ENCODE measurements at places on chromosomes 7 and 10. TPM values are rescaled to one million over a fixed set of nuclear protein-coding genes. Genes with fewer than 3 reads are reported as not detected.
A peak's percentile ranks its signal among the peaks of the same experiment; 100 is the strongest.

GRCh38 chr7:17396692-17397091, 98.2 kb downstream of the AHR start:
- no peak for DNase-seq

GRCh38 chr10:99524050-99524666, 8.6 kb upstream of the NKX2-3 start:
- DNase-seq: no peak

- DNase-seq: no peak
Observed at GRCh38 chr7:158903897-158904541, 47.7 kb downstream of the DYNC2I1 start.

DNA sequence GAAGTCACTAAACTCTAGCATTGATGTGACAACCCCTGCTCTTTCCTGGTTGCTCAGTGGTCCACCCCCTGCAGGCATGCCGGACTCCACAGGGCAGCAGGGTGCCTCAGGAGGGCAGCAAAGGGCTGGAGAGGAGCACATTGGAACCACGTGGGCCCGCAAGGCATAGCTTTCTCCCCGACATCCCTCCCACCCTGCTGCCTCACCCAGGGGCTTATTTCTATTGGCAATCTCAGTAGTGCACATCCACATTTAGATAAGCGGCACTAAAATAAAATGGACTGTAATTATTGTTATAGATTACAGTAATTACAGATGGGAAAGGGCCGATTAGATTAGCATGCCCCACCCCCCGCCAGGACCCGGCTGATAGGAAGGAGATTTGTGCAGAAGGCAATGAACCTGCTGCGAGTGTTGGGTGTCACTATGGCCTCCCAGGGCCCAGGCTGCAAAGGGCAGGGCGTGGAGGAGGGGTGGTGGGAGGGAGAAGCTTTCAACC, 580.1 kb downstream of the GRID1 start:
- peak; percentile 4 for DNase-seq

GRCh38 chr7:50962962-50963374, 180.3 kb upstream of the GRB10 start:
- DNase-seq: peak; percentile 94

DNA sequence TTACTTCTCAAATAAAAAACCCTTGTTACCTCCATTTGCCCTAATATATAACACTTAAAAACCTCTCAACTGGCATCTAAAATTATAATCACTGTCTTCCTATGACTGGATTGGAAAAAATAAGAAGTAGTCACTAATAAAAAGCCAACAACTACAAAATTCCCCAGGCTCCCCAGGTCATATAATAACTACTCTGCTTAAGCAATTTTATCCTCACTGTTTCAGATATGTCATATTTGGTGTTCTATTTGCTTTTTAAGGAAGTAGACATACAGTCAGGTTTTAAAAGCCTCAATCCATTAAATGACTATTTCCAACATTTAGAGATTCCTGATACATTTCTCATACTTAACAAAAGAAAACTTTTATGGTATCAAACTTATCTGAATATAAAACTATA, 2.4 kb downstream of the H2AZ2 start:
- DNase-seq: no peak

DNA sequence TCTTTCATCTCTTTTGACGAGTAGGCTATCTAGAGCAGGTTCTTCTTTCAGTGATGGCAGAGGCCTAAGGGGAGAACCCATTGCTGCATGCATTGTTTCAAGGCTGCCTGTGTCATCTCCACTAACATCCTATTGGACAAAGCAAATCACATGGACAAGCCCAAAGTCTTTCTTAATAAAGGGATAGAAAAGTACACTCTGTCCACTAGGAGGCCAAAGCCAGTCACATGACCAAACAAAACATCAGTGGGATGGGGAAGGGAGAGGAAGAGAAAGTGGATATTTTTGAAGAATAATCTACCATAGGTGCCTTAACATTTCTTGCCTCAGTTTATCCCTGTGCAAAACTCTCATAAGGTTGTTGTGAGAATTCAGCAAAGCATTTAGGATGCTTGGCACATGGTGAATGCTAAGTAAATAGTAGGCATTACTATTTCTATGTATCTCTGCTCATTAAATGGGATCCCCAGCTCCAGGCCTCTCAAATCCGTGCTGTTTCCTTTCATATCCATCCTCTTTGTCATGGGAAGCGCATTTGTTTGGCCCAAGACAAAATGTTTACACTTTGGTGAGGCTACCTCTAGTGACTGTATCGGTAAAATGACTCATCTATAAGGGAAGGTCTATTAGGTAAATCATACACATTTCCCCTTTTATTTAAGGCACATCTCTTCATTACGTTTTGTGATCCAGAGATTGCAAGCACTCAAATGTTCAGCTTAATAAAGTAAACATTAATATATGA, 16.7 kb upstream of the CADPS2 start:
- no peak for DNase-seq

DNA sequence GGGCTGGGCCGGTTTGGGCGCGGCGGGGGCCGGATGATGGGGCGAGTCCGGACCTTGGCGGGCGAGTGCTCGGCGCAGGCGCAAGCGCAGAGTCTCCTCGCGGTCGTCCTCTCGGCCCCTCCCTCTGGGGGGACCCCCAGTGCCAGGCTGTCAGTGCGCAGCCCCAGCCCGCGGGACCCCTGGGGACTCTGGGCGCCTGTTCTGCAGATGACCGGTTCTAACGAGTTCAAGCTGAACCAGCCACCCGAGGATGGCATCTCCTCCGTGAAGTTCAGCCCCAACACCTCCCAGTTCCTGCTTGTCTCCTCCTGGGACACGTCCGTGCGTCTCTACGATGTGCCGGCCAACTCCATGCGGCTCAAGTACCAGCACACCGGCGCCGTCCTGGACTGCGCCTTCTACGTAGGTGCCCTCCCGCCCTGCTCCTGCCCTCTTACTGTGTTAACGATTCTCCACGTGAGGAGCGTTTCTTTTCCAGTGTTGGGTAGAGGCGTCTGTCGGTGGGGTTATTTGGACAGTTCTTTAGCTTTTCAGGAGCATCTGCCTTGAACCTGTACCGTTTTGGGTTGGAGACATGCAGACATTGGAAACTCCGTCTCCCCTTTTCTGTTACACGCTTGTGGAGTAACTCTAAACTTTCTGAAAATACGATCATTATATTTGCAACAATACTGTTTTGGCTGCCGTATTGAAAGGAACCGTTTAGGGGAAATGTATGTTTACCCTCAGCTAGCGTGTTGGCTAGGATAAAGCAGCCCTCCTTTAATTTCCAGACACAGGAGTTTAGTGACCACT, 706 bp downstream of the BUB3 start:
- peak; percentile 72 for DNase-seq

DNA sequence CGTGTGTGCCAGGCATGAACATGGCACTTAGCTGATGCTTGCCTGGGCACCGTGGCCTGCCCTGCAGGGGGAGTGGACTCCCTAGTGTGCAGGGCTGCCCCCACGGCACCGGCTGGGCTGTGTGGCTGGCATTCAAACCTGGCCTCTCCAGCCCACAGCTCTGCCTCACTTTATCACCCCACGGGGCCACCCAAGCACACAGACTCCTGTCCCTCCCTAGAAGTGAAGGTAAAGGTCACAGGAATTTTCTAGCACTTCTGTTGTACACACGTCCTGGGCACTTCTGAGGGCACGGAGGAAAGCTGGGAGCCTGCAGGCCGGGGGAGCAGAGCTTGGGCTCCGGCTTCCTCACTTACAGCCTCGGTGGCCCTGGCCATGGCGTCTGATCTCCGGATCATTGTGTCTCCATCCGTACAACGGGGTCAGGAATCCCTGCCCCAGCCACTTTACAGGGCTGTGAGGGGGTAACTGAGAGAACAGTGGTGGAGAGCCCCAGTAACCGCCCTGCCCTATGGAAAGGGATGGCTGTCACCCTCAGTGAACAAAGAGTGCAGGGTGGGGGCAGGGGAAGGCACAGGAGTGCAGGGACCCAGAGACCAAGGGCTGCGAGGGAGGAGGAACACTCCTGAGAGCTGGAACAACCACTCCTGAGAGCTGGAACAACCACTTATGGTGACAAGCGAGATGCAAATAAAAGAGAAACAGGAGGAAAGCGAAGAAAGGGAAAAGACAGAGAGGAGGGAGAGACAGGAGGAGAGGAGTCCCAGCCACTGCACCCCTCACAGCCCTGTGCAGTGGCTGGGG, 3.9 kb upstream of the PYROXD2 start:
- no peak for DNase-seq

- DNase-seq: no peak
Observed at GRCh38 chr10:80737209-80737608, 199.5 kb downstream of the SH2D4B start.

DNA sequence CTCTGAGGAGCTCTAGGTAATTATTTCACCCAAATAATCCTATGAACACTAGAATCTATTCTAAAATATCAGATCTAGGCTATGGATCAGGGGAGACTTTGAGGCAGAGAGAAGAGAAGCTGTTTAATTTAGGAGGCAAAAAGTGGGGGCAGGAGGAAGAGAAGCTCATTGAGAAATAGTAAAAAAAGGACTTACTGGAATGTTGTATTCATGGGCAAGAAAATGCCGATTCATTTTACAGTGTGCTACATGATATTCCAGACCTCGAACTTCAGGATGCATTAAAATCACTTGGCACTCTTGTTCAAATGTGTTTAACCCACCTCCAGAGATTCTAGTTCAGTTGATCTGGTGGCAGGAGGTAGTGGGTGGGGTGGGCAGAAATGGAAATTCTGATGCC, 109.5 kb upstream of the ITGB1 start:
- no peak for DNase-seq

DNA sequence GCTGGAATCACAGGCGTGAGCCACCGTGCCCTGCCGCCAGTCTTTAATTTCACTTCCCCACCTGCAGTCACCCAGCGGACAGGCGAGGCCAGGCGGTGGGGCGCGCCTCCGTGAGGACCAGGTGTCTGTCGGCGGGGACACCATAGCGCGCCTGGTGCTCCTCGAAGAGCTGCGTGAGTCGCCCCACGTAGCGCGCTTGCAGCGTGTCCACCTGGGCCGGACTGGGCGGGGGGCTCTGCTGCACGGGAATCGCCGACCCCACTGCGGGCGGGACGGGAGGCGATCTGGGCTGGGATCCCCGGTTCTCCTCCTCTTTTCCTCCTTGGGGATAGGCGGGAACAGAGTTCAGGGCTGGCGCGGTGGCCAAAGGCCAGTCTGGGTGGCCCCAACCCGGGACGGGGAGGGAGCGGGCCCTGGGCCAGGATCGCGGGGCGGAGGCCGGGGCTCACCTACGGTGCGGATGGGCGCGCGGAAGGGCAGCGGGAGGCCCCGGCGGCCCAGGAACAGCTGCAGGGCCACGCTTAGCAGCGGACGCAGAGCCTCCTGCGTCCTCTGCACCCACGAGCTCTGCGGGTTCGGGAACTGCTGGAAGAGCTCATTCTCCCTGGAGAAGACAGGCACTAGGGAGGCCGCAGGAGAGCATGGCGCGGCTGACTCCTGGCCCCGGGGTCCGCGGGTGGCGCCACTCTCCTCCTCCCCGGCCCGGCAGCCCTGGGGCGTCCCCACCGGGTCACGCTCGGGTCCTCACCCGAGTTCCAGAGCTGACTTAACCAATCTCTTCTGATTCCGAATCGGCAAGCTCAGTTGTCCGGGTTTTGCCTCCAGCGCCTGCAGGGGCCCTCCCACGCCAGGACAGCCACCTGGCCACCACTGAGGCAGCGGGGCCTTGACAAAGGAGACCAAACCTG, 1.1 kb upstream of the MOGAT3 start:
- DNase-seq: no peak

DNA sequence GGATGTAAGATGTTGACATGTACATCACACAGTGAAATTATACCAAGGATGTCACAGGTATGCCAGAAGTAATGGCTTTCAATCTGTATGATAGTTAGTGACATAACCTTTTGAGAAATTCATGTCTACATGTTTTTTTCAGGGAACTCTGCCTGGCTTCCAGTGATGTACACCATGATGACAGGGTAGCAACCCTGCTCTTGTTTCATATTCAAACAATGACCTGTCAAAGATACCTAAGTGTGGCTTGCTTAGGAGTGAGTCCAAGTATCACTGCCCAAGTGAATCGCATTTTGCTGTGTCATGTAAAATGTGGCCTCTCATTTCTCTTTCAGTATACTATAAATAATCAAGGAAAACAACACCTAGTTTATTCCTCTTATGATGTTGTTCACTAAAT, 205.8 kb upstream of the DKK1 start:
- no peak for DNase-seq

DNA sequence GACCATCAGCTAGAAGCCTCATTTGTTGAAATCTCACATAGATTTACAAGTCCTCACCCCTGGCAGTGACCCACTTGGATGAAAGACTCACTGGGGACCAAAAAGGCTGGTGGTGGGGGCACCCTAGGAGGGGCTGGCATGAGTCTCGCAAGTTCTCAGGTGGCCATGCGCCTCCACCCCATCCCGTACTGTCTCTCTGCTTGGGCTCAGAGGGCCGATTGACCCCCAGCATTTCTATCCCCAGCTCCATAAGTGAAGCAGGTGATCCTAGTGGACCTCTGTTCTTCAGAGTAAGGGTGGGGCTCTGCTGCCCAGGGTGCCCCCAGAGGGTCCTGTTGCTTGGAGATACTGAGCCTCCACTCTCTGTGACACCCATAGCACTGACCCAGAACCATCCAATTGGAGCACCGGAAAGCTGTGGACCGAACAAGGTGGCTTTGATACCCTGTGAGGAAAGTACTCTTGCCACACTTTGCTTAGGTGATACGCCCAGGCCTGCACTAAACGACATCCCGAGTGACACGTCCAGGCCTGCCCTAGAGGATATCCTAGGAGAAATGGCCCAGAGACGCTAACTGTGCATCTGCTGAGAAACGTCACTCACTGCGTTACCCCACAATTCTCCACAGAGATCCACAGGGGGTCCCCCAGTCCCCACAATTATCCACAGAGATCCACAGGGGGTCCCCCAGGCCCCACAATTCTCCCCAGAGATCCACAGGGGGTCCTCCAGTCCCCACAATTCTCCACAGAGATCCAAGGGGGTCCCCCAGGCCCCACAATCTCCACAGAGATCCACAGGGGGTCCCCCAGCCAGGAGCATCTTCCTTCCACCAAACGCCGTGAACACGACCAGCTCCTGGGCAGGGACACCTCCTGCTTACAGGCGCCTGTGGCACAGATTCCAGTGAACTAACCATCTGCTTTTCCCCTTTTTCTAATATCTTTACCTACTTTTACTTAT, 262.9 kb downstream of the PTPRN2 start:
- no peak for DNase-seq

GRCh38 chr10:23439452-23439960, 631 bp downstream of the OTUD1 start:
- peak; percentile 36 for DNase-seq

- DNase-seq: no peak
Observed at GRCh38 chr7:63023182-63023787, 975.4 kb upstream of the ZNF722 start.

TRIM73 gene
- not detected for total RNA-seq

CPEB3 gene
- total RNA-seq: 0.53 TPM

SOSTDC1 gene
- not detected for total RNA-seq

TLL2 gene
- not detected for total RNA-seq

TWIST1 gene
- total RNA-seq: 22.8 TPM

AEBP1 gene
- 45.8 TPM for total RNA-seq

KCNIP2 gene
- total RNA-seq: not detected

ASB15 gene
- total RNA-seq: not detected
